Stimulated activated CD8-positive, alpha-beta memory T cell treated with anti-CD3 and anti-CD28 coated beads, Interleukin-7, amount 100 ng/mL, for 4 hours (primary cell): ENCODE measurements at places on chromosomes 3 and 15.

DNA sequence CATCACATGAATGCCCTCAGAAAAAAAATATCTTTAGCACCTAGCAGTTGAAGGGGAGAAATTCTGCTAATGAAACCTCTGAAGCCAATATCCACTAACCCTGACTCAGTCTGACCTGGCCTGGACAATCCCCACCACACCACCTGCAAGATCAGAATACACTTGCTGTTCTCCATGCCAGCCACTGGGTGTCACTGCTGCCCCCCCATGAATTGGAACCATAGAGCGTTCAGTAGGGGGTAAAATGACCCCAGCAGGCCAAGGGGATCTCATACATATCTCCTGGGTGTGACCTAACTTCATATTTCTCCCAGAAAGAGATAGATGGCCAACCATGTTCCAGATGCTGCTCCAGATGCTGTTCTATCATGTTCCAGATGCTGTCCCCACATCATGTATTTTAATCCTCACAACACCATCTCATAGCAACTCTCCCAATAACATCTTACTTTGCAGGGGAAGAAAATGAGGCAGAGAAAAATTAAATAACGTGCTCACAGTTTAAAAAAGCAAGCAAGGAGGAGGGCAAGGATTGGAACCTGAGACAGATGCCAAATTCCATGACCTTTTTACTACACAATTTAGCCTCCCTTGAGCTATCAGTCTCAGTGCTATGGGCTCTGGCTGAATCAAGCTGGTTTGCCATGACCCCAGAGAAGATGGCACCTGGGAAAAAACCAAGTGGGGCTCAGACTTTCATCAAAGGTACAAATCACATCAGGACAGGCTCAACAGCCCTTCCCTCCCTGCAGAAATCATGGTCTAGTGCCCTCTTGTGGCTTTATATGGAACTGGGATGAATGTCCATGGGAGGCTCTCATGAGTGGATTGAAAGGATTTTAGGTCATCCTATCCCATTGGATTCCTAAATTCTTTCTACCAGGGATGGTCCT lies 12.4 kb downstream of the NTRK3 start:
- DNase-seq: no peak

GRCh38 chr3:119405315-119405714 lies 58.1 kb downstream of the TMEM39A start:
- DNase-seq: no peak

DNA sequence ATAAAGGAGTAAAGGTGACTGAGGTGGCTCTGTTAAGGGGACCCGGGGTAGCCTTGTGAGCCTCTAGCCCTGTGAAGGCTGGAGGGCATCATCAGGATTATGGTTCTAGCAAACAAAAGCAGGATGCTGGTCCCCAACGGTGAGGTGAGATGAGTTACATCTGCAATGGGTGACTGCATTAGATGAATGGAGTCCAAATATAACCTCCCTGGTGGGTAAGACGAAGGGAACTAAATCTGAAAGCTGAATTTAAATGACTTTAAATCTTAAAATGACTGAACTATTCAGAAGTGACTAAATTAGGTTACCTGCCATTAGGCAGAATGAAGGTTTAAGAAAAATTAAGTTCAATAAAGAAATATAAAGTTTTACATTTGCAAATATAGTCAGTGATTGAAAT lies 4.6 kb upstream of the HLTF start:
- DNase-seq: no peak

GRCh38 chr3:101070799-101071121 lies 77.5 kb upstream of the ABI3BP start:
- no peak for DNase-seq
